ENCODE measurements at places on chromosomes 7 and 10.

DNA sequence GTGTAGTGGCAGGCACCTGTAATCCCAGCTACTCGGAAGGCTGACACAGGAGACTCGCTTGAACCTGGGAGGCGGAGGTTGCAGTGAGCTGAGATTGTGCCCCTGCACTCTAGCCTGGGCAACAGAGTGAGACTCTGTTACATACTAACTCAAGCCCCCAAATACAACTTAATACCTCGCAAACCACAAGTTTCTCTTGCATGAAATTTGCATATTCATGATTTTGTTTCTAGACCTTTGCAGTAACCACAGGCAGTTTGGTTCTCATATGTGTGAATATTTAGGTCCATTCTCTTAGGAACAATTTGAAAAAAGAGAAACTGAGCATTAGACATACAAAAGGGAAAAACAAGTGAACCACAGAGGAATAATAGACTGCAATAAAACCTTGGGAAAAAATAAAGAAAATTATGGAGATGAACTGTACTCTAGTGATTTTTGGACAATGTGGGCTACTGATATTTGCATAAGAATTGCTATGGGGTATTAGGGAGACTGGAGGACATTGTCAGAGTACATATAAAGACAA is 77.0 kb downstream of the ZNF277 start:
- DNase-seq, result no peak

DNA sequence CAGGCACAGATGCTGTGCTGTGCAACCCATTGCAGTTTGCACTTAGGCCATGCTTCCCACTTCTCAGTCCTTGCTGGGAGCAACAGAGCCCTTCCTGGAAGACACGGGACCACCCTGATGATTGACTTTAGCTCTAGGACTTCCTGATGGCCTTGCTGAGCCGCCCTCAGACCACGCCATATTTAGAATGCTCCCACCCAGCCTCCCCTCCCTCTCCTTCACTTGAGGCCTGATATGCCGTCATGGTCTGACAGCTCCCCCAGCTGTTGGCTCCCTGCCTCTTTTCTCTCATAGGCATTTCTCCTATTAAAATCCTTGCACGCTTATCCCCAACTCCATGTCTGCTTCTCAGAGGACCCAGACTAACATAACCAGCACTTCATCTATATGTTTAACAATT is 29.4 kb upstream of the GATAD1 start:
- no peak for DNase-seq

DNA sequence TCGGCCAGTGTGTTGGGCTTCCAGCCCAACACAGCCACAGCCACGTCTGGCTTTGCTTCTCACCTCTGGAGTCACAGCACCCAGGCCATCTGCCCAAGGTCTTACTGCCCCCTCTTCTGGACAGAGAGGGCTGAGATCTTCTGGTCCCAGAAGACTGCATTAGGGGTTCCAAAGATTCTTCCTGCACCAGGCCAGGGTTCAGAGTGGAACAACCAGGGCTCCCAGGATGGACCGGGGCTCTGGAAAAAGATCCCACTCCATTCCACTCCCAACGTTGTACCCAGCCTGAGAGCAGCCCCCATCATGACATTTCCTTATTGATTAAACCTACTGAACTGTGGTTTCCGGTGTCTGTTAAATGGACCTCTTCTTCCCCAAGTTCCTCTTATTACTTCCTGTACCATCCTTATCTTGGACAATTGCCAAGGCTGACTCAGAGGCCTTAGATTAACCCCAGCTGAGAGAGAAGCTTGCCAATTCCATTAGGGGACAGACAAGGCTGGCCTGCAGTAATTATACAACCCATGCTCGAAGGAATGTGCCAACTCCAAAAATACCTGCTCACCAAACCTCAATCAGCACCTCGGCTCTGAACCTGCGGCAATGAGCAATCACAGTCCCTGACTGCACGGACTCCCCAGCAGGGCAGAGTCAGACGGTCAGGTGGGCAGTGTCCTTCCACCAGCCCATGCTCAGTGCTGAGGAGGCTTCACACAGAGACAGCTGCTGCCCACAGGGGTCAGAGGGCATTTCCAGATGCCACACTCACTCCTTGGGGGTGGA is 47.9 kb upstream of the NPFFR1 start:
- DNase-seq, result no peak

- no peak for DNase-seq
Observed at GRCh38 chr7:138632826-138633602, 68.1 kb downstream of the SVOPL start.

- DNase-seq, result no peak
Observed at GRCh38 chr10:13990392-13990805, 340.3 kb downstream of the FRMD4A start.

- no peak for DNase-seq
Observed at GRCh38 chr10:6782378-6782777, 202.3 kb upstream of the PRKCQ start.

- DNase-seq, result no peak
Observed at GRCh38 chr10:124040451-124041188, 52.8 kb downstream of the CHST15 start.

GRCh38 chr7:116307253-116307652 is 96.9 kb downstream of the TES start:
- no peak for DNase-seq

DNA sequence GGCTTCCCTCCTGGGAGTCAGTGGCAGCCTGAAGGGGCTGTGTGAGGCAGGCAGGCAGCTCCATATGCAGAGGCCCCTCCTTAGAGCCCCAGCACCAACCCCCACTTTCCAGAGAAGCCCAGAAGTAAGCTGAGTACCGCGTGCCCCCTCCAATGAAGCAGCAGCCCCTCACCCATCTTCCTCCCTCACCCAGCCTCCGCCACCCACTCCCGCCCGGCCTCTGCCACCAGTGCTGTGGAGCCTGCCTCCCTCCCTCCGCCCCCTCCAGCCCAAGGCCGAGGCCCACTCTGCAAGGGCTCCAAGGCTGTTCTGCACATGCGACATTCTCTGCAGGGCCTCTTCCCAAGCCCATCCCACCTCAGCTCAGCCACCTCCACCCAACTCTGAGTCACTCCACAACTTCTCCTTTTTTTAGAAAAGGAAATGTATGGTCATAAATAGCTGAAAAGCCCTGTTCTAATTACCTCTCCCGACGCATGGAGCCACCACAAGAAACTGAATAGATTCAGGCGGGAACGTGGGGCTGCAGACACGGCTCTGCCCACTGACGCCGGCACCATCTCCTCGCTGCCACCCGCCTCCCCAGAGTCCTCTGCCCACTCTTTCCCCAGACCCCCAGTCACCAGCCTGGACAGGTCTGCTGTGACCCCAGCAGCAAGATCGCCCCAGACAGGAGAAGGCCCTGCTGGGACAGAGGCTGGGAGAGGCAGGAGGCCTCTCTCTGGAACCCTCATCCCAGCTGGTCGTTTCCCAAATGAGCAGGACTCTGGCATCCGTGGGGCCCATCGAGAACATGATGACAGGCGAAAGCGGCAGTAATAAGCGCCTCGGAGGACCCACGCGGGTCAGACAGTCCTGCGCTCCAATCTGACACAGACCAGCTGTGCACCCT is 213.9 kb downstream of the MAD1L1 start:
- DNase-seq, result no peak
